ENCODE measurements at places on chromosomes 6 and 20. TPM values are rescaled to one million over a fixed set of nuclear protein-coding genes. Genes with fewer than 3 reads are reported as not detected.

The NINL gene
- total RNA-seq: 23.6 TPM

The MEP1A gene
- not detected for total RNA-seq

The BPIFB2 gene
- not detected for total RNA-seq

The TMEM170B gene
- total RNA-seq: 0.22 TPM

The SIRPD gene
- total RNA-seq: not detected

The SMLR1 gene
- not detected for total RNA-seq

The TCP11 gene
- total RNA-seq: 1.6 TPM

The KCNK16 gene
- not detected for total RNA-seq

The C6orf141 gene
- total RNA-seq: not detected

The GSTA3 gene
- not detected for total RNA-seq

The HAO1 gene
- not detected for total RNA-seq

The NKX2-4 gene
- not detected for total RNA-seq
